ENCODE measurements at places on chromosomes 1 and 21. TPM values are rescaled to one million over a fixed set of nuclear protein-coding genes. Genes with fewer than 3 reads are reported as not detected.

DNA sequence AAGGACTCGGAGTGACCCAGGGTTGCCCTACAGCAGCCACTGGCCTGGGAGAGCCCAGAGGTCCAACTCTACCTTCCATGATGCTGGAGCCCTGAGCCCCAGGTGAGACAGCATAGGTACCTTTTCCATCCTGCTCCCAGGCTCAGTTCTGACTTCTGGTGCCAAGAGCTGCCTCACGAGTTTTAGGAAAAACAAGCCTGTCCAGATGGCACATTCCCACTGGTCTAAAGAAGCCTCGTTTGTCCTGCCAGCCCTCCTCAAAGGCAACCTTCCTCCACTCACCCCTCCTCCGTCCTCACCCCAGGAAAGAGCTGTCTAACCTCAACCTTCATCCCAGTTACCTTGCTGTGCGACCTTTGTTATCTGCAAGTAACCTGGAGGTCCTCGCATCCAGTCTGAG lies 53.5 kb upstream of the PRELP start:
- ATAC-seq, result no peak

- ATAC-seq, result peak; percentile 84
These were observed 121.2 kb downstream of the SLC45A1 start for GRCh38 chr1:8439015-8439702.

Gene CD1D
- total RNA-seq, result 1.6 TPM

- ATAC-seq, result no peak
These were observed 1.5 kb downstream of the ITSN1 start for GRCh38 chr21:33643658-33644311.

- ATAC-seq, result no peak
These were observed 64.2 kb upstream of the CNTN2 start for GRCh38 chr1:204978782-204979181.

- no peak for ATAC-seq
These were observed 9.7 kb downstream of the CHML start for GRCh38 chr1:241630476-241630875.

Gene APOBEC4
- total RNA-seq, result not detected

DNA sequence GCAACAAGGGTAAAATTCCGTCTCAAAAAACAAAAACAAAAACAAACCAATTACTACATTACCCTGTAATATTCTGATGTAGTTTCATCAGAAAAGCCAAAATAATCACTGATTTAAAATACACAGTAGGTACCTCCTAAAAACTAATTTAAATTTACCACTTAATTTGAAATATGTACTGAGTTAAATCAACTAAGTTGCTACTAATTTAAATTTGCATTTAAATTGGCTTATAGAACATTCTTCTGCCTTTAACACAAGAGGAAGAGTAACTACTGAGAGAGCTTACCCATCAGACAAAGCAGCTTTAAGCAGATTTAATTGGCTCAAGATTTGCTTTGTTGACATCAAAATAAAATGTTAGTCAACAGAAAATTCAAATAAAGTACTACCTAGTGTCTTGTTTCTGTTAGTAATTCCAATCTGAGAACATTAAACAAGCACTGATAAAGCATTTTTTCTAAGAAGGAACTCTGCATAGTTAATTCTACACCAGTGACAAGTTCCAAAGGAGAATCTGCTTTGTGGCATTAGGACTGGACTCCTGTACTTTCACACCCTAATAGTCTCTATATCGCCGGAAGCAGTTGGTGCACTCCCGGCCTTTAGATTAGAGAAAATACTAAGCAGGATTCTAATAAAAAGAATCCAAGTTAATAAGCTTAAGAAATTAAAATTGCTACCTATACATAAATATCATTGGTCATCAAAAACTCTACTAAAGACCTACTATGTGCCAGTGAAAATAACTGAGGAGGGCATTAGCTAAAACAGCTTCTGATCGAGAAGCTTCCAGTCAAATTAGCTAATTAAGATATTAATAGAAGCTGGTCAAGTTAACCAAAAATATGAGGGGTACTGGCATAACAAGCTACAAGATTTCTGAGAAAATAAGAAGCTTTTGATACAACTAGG lies 8.4 kb downstream of the LUZP1 start:
- ATAC-seq, result no peak

- ATAC-seq, result no peak
These were observed 10.0 kb upstream of the ELOVL1 start for GRCh38 chr1:43377831-43378230.

- ATAC-seq, result no peak
These were observed 788 bp downstream of the ISG15 start for GRCh38 chr1:1013922-1014648.

GRCh38 chr1:181531441-181531840 lies 48.1 kb downstream of the CACNA1E start:
- no peak for ATAC-seq

DNA sequence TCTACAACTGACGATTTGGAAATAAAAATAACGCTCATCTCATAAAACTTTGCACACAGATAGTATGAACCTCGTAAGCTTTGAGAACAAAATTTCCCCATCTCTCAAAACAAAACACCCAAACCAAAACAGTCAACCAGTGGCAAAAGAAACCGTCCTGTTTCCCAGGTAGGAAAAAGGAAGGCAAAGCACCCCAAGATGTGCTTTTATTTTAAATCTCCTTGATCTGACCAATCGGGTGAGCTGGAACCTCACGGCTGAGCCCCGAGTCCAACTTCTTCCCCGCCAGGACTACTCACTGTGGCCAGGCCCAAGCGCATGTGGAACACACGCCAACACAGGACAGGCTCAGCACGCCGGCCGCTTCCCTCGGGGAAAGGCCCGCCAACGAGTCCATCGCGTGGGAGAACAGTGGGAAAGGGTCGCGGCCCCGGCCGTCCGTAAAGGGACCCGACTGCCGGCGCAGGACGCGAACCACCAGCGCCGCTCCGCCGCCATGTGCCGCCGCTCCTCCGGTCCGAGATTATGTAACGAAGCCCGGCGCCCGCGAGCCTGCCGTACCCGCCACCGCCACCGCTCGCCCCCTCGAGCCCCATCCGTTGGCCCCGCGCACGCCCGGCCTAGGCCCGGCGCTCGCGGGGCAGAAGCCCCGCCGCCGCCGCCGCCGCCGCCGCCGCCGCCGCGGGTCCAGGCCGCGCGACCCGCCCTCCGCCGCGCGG lies 759 bp downstream of the AHCTF1 start:
- peak; percentile 20 for ATAC-seq

Gene NAV1
- 20.7 TPM for total RNA-seq

- ATAC-seq, result no peak
These were observed 226.3 kb upstream of the ADGRL2 start for GRCh38 chr1:81574408-81574807.

Gene RABIF
- 5.3 TPM for total RNA-seq

DNA sequence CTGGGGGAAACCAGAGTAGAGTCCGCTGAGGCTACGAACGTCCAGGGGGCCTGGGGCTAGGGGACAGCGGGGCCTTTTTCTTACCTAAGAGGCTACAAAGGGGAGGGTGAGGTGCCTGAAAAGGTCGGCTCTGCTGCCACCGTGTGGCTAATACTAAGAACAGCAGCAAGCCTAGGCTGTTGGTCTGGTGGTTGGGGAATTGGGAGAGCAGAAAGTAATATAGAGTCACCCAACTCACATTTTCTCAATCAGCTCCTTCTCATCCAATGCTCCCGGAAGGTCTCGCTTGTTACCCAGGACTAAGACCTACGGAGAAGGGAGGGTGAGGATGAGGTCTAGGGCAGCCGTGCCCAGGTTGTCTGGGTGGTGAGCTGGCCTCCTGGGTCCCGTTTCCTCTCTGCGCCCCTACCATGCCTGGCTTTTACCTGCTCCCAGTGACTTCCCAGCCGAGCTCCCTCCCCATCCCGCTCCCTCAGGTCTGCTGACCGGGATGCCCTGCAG lies 9.3 kb downstream of the ARL8A start:
- ATAC-seq, result peak; percentile 49

Gene AADACL4
- total RNA-seq, result not detected

- ATAC-seq, result no peak
These were observed 38.2 kb downstream of the TP73 start for GRCh38 chr1:3690282-3691065.

- ATAC-seq, result no peak
These were observed 27.8 kb upstream of the NFASC start for GRCh38 chr1:204842892-204843291.

DNA sequence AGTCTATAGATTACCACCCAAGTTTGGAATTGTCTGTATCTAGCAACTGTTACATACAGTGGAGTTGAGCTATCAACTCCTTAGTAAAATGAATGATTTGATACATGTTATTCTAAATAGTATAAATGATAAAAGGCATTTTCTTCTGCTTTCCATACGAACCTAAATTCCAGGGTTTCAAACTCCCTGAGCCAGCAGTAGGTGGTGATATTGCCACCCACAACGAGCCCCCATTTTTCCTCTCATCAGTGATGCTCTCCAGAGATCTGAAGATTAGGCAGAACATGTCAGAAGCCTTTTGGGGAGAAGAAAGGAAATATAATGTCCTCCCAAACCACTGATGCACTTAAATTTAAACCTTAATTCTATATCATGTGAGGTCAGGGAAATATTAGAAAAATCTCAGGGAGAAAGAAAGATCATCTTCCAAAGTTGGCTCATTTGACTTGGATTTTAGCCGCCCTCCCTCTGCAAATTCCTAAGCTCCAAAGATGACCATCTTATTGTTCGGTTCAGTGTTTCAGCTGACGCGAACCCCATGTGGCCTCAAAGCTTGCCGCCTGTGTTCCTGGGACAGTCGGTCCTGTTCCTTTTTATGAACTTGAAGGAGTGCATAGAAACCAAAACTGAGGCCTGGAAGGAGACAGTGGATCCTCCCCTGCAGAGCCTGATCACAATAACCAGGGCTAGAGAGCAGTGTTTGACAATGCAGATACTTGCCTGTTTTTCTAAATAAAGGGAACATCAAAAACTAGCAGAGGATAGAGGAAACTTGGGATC lies 2.3 kb downstream of the EVA1C start:
- no peak for ATAC-seq

DNA sequence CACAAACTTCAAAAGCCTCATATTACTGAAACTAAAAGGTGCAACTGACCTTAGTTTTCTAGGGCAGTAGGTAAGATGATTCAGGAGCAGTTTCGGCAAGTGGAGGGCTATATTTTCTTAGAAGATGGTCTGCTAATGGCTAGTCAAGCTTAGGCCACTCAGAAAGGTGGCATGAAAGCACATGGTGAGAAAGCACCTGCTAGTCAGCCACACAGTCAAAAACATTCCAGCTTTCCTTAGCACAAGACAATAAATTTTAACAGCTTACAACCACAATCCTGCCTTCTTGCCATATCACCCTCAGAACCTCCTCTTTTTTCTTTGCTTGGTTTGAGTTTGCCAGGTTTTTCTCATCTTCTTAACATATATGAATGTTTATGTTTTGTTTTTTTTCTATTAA lies 81.1 kb upstream of the SLFNL1 start:
- no peak for ATAC-seq

DNA sequence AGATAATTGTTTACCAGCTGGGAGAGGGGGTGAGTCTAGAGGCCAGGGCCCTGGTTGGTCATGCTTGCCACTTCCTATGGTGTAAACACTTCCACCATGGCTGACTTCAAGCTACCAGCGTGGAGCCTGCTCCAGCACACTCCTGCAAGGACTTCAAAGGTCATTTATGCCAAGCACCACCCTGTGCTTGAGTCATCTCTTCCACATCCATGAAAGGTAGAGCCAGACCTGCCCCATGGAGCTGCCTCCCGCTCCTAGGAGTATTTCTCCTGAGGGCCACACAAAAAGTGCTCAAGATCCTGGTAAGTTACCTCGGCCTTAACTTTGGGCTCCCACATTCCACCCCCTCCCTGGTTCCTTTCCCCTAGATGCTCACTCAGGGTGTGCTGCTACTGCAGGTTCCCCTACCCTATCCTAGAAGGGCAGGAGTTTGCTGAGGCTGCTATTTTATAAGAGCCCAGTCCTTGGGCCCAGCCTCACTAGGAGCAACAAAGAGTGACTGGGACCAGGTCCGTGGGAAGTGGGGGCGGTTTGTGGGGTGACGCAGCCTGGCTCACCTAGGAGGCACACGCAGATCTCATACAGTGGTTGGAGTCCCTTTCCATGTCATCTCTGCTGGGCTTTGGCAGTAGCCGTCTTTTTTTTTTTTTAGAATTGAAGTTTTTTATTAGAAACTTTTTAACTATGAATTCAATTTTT lies 2.4 kb downstream of the RAB7B start:
- ATAC-seq, result no peak

GRCh38 chr1:110384581-110385321 lies 6.1 kb downstream of the SLC16A4 start:
- no peak for ATAC-seq

Gene RPF1
- total RNA-seq, result 43.9 TPM

DNA sequence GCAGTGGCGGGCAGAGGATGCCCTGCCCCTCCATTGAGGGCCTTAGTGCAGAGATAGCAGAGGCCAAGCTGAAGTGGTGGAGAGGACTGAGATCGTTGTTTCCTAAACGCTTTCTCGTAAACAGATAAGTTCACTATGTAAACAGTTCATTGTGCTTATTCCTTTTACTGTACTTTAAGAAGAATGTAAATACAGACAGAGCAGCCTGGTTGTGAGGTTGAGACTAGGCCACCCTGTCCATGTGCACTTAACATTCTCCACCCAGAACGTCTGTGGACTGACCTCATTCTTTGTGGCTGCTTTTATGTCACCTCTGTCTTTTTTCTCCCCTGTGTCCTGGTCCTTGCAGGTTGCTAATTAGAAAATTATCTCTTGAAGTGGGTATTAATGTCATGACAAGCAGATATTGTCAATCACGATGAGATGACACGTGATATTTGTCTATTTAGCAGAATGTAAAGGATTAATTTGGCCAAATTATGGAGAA lies 8.5 kb downstream of the CENPS start:
- ATAC-seq, result no peak
